ENCODE measurements at places on chromosomes 7 and 10. TPM values are rescaled to one million over a fixed set of nuclear protein-coding genes. Genes with fewer than 3 reads are reported as not detected.

The LRRC72 gene
- total RNA-seq: not detected

The MUC3A gene
- total RNA-seq: not detected

The CPA4 gene
- 49.9 TPM for total RNA-seq

The GIMAP5 gene
- total RNA-seq: not detected

The MOGAT3 gene
- total RNA-seq: not detected

All from pericardium fibroblast (primary cell).